Activated naive CD8-positive, alpha-beta T cell treated with anti-CD3 and anti-CD28 coated beads, Interleukin-2, amount 50 U/mL, for 24 hours (primary cell): ENCODE measurements at places on chromosomes 3 and 15.

DNA sequence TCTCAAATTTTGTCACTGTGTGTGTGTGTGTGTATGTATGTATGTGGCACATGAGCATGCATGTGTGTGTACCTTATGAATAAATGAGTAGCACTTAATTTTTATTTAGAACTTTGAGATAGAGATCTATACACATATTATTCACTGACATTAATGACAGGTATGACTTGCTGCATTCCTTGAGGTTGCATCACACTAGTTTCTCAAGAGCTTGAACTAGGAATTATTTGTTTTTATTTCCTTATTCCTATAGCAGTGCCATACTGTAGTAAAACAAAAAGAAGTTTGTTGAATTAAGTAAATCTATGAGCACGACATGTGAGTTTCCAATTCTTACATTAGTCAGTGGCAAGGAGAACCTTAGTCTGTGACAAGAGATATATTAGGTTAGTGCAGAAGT is 943.9 kb downstream of the ROBO1 start:
- DNase-seq: no peak
- H3K4me1 ChIP-seq: no peaks in the 10 kb centered on the region
- H3K27me3 ChIP-seq: no peaks in the 10 kb centered on the region

DNA sequence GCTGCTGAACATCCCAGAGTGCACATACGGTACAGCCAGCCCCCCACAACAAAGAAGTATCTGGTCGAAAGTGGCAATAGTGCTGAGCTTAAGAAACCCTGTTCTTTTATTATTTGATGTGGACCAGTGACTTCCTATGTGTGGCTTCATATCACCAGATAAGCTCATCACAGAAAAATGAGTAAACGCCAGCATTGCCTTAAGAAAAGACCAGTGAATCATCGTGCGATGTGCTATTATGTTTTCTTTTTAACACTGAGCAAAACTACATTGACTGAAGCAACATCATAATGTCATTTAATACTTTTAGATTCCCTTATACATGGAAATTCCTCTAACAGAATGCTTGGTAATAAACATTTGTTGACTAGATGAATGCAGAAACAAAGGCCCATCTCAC is 45.2 kb upstream of the ARRDC4 start:
- no peak overlapping the region for H3K4me3 ChIP-seq
- no peaks in the 10 kb centered on the region for H3K27me3 ChIP-seq
- no peak for DNase-seq
- H3K4me1 ChIP-seq: no peaks in the 10 kb centered on the region
- H3K36me3 ChIP-seq: no peaks in the 10 kb centered on the region
- H3K27ac ChIP-seq: no peak overlapping the region

DNA sequence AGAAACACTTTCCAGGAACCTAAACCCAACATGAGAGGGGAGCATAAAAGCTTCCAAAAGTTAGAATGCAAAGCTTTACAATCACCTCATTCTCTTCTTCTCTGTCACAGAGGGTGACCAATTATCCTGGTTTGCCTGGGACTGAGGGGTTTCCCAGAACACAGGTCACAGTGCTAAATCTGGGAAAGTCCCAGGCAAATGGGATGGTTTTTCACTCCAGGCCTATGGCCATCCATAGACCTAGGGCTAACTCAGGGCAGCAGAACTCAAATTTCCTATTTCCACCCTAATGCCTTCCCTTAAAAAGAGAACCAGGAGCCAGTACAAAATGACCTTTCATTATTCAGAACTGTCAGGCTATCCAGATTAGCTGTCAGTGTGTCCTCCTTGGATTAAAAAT is 77.0 kb downstream of the TM4SF4 start:
- DNase-seq: no peak
- H3K4me3 ChIP-seq: no peak overlapping the region
- H3K36me3 ChIP-seq: no peaks in the 10 kb centered on the region
- no peaks in the 10 kb centered on the region for H3K4me1 ChIP-seq
- peaks cover 3% of the 10 kb centered on the region for H3K27me3 ChIP-seq

GRCh38 chr3:57808961-57809608 is 53.0 kb downstream of the SLMAP start:
- peaks cover 45% of the 10 kb centered on the region for H3K4me1 ChIP-seq
- no peak overlapping the region for H3K4me3 ChIP-seq
- DNase-seq: no peak
- H3K36me3 ChIP-seq: peaks cover 8% of the 10 kb centered on the region
- H3K27me3 ChIP-seq: no peaks in the 10 kb centered on the region
